Astrocyte of the hippocampus (primary cell): ENCODE measurements at places on chromosomes 13 and 19.

DNA sequence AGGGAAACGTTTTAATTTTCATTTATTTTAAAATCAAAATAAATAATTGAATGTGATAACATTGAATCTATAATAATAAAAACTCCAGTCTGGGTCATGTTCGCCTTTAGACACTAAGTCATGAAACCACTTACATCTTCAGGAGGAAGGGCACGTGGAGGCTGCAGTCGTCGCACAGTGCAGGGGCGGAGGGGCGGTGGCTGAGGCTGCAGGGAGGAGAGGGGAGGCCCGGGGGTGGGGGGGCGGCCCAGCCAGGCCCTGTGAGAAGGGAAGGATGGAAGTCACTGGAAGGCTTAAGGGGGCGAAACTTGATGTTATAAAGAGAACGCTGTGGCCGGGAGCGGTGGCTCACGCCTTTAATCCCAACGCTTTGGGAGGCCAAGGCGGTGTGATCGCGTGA is 14.9 kb upstream of the LATS2 start:
- no peak for DNase-seq

DNA sequence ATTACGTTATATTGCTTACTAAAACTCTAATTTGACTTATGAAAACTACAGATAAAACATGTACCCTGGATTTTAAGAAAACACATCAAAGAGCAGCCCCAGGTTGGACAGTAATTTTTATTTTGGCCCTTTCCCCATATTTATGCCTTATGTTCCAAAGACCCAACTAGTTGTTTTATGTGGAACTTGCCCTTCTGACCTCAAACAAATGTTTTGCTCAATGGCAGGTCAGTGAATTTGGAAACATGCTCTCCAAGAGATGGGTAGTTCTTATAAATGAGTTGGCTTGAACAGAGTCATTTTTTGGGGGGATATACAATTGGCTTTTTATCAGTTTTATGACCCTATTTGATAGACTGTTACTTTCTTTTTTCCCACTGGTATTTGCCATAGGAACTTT is 360.0 kb downstream of the HS6ST3 start:
- no peak for DNase-seq

DNA sequence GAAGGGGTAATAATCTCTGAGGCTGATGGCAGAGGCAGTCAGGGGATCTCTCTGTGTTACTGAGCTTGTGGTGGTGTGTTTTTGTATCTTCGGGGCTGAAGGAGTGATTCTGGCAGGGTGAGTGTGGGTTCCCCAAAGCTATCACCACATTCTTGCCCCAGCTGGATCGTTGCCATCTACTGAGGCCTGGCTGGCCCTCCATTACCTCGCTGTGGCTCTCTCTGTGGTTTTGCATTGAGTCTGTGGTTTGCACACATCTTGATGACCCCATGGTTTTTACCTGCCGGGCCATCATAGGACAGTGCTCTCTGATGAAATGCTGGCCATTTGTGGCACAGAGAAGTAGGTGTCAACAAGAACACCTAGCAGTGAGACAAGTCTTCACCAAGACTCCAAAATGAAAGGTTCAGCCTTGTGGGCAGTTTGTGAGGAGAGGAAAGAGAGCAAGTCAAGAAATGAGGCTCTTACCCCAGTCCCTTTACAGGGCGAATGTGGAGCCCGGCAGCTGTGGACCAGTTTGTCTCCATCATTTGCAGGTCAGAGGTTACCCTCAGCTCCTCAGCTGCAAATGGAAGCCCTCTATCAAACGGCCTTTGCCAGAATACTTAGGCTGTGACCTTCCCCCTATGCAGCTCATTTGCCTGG is 69.0 kb upstream of the NPAS1 start:
- no peak for DNase-seq

DNA sequence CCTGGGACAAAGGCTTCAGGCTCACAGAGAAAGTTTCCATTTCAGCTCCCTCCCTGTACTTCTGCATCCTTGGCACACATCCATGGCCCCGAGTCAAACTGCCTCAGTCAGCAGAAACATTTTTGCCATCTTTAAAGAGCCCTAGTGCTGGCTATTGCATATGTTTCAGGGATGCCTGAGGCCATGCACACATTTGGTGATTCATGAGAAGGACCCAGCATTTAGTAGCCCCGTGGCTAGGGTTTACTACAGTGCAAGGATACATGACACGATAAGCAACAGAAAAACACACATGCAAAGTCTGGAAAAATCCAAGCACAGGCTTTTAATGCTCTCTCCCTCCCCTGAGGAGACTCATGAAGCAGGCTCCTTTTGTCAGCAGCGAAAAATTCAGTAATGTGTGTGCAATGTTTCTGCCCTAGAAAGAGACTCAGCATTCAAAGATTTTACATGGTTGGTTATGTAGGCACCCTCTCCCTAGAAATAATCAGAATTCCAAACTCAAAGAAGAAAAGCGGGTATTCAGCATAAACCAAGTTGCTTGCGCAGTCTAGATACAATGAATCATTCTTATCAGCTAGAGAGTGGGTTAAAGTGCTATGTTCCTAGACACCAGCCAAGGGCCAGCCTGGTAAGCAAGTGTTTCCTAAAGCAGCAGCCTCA is 17.6 kb downstream of the ACOD1 start:
- DNase-seq: peak; percentile 83

- no peak for DNase-seq
These were observed 1695.0 kb downstream of the SLITRK1 start for GRCh38 chr13:82187227-82187626.

- peak; percentile 93 for DNase-seq
These were observed 51.6 kb upstream of the UBL3 start for GRCh38 chr13:29901710-29902631.

GRCh38 chr13:77345150-77345780 is 18.4 kb upstream of the MYCBP2 start:
- no peak for DNase-seq

GRCh38 chr13:33053397-33054066 is 37.3 kb downstream of the KL start:
- peak; percentile 66 for DNase-seq

DNA sequence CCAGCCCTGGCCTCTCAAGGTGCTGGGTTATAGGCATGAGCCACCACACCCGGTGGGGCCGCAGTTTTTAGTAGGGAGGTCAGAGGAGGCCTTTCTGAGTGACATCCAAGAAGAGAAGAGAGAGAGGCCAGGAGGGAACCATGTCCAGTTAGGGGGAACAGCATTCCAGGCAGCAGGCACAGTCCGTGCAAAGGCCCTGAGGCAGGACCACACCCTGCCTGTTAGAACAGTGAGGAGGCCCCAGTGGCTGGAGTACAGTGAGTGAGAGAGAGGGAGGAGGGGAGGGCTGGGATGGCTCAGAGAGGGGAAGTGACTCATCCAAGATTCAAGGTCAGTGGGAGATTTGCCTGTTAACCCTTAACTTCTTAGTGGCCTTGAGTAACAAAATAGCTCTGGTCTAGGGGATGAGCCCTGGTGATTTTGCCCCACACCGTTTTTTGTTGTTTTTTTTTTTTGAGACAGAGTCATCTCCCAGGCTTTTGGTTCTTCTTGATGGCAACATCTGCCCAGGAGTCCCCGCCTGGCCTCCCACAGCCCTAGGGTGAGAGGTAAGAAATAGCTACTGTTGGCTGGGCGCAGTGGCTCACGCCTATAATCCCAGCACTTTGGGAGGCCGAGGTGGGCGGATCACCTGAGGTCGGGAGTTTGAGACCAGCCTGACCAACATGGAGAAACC is 2.7 kb upstream of the PLIN3 start:
- peak; percentile 79 for DNase-seq

DNA sequence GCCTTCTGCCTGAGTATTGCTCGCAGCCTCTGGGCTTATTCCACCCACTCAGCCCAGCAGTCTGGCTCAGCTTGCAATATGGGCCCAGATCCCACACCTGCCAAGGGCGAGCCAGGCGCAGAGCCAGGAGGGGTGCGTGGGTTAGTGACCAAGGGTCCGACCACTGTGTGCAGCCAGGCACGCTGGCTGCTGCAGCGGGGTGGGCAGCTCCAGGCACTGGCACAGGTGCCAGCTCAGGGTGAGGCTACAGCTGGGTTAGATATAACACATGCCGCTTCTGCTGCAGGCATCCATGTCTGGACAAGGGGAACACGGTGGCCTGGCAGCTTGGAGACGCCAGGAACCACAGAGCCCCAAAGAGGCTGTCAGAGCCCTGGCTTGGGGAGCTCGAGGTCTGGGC is 12.6 kb upstream of the URAD start:
- DNase-seq: no peak

GRCh38 chr13:111216166-111216960 is 101.3 kb downstream of the ARHGEF7 start:
- peak; percentile 73 for DNase-seq

- DNase-seq: no peak
These were observed 14.5 kb downstream of the ERFL start for GRCh38 chr19:41913538-41914423.

DNA sequence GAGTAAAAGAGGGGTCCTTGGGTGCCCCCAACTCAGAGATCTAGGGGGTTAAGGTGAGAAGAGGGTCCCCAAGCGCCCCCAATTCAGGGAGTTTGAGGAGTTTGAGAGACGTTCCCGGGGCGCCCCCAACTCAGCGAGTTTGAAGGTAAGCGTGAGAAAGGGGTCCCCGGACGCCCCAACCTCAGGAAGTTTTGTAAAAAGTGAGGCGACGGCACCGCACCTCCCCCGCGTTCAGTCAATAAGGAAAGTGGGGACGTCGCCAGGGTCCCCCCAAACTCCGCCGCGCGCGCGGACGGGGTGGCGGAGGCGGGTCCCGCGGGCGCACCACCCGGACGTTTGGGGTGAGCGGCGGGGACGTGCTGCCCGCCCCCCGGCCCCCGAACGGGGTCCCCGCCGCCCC is 353 bp downstream of the RFX2 start:
- no peak for DNase-seq

GRCh38 chr13:107144432-107144831 is 576.5 kb upstream of the ARGLU1 start:
- peak; percentile 28 for DNase-seq

GRCh38 chr19:36058481-36059179 is 3.9 kb downstream of the WDR62 start:
- no peak for DNase-seq

DNA sequence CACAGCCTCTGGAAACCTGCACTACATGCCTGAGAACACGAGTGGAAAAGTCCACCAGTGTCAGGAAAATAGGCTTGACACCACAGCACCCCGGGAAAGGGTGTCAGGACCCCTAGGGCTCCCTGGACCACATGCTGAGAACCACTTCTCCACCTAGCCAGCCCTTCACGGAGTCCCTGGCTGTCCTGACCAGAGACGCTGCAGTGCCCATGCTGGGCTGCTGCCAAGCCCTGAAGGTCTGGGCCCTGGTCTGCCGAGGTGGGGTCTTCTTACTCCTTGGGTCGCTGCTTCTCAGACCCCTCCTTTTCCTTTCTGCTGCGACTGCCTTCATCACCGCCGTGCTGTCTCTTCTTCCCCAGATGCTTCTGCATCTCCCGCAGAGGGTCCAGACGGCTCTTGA is 3.0 kb downstream of the LENG1 start:
- DNase-seq: no peak

DNA sequence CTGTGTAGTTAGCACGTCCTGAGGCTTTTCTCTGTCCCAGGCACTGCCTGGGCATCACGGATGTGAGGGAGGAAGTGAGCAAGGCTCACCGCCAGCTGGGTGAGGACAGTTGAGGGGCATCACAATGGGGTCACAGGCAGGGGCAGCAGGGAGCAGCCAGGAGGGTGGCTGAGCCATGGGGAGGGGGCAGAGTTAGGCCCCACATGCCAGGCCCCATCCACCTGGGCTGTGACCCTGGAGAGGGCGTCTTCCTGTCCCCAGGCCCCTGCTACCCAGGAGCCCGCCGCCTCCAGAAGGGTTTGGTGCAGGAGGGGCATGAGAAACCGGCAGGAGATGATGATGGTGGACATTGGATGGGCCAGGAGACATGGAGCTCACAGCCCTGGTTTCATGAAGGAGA is 56.8 kb upstream of the F7 start:
- DNase-seq: no peak

- no peak for DNase-seq
These were observed 1.1 kb downstream of the LSM14A start for GRCh38 chr19:34173193-34173956.

- no peak for DNase-seq
These were observed 9.7 kb upstream of the ZNF223 start for GRCh38 chr19:44042147-44042546.

DNA sequence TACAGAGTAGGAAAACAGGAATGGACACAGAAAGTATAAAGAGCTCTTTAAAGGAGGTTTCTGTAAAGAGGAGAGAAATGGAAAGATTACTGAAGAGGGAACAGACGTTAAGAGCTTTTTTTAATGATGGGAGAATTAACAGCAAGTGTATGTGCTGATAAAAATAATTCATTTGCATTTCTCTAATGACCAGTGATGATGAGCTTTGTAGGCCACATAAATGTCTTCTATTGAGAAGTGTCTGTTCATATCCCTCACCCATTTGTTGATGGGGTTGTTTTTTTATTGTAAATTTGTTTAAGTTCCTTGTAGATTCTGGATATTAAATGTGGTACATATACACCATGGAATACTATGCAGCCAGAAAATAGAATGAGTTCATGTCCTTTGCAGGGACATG is 40.0 kb downstream of the MYO16 start:
- DNase-seq: peak; percentile 28

DNA sequence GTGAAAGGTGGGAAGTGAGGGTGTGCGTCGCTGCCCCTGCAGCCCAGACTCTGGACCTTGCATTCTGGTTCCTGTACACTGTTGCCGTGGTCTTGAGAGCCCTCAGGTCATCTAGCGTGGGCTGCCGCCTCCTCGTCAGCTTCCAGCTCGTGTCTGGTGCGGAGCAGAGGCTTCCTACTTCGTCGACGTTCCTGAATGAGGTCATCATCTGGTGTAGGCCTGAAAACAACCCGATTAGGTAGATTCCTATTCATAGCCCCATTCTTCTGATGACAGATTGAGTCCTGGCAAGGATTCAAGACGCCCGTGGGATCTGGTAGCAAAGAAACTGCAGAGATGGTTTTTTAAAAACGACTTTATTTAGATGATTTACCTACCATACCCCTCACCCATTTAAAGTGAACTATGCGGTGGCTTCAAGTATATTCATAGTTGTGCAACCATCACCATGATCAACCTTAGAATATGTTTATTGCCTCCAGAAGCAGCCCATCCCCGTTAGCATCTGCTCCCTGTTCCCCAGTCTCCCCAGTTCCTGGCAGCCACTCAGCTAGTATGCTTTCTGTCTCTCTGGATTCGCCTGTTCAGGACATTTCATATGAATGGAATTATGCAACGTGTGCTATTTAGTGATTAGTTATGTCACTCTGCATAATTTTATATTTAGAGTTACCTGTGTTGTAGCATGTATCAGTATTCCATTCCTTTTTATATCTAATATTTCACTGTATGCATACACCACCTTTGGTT is 13.8 kb downstream of the NAXD start:
- no peak for DNase-seq

- DNase-seq: no peak
These were observed 53.2 kb downstream of the RB1 start for GRCh38 chr13:48356750-48357149.
